ENCODE measurements at places on chromosomes 16 and 17.

- no peak for DNase-seq
Observed at GRCh38 chr17:21304091-21304490, 19.6 kb downstream of the MAP2K3 start.

- peak; percentile 55 for DNase-seq
Observed at GRCh38 chr16:539901-540530, 12.5 kb downstream of the CAPN15 start.

DNA sequence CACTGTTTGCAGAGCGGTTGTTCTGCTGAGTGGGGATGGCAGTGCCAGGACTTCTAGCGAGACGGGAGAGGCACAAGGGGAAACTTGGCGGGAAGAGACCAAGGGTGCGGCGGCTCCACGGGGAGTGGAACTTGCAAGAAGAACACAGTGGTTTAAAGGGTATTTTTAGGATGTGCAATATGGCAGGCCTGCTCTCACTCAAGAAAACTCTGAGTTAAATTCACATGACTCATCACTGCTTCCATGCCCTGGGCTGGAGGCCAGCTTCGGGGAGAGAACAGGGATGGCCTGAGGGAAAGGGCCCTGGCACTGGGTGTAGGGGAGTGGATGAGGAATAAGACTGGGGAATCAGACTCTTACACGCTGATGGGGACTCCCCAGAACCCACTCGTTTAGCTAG, 13.3 kb upstream of the CD300LD start:
- peak; percentile 84 for DNase-seq

DNA sequence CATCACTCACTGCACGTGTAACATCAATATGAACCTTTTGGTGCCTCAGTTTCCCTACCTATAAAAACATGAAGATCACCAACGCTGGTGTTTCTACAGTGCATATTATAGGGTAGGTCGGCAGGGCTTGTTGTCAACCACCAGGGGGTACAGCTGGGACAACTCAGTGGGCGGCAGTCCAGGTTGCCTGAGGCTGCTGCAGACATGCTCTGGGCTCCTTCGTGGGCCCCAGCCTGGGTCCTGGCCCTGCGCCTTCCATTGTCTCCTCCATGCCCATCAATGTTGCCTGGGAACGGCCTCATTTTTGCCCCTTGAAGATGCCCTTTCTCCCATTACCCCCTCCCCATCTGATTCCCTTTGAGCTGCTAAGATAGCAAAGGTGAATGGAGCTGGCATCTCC, 89.8 kb downstream of the GSG1L start:
- DNase-seq = no peak

DNA sequence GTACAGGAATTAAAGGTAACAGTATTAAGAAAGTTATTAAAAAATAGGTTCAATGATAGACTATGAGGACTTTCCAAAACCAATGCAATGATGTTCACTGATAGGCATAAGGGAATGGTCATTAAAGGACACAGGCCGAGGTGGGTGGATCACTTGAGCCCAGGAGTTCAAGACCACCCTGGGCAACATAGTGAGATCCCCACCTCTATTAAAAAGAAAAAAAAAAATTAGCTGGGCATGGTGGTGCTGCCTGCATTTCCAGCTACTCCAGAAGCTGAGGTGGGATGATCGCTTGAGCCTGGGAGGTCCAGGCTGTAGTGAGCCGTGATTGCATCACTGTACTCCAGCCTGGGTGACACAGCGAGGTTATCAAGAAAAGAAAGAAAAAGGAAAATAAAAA, 5.9 kb downstream of the TOP2A start:
- DNase-seq = no peak

DNA sequence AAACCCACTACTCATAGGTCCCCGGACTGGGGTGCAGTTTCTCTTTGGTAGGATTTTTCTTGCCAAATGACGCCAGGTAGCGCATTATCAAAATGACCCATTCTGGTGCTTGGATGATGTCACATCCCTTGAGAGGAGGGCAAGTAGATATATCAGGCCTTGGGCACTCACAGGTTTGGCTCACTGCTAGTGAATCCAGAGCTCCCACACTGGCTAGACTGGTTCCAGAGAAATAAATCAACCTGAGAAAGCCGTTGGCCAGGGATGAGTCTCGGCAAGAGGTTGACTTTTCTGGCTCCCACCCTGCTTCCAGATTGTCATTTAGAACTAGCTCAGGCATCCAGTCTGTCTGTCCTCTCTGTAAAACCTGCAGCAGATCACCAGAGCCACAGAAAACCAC, 188.4 kb upstream of the MAF start:
- DNase-seq = no peak

DNA sequence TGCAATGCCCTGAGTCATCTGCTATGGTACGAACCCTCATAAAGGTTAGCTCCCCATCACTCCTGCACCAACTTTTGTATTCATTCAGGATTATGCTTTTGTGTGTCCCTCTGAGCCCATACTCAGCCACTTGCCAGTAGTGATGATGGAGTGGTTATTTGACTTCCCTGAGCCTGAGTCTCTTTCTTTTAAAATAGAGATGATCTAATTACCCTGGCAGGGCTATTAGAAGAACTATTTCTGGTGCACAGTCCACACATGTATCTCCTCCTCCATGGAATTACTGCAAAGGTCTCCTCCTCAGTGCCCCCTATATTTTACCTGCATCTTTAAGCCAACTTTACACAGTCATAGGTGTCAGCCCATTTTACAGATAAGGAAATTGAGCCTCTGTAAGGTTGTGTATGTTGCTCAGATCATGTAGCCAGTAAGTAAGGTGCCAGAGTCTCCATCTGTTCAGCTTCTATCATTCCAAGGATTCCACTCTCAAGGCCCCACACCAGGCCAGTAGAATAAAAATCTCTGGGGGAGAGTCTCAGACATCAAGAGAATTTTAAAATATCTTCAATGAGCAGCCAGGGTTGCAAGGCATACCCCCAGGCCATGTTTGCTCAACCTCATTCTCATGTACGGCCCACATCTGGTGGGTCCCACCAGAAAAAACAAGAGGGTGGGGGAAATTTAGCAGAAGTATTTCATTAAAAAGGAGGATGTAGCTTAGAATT, 333.7 kb upstream of the HSBP1 start:
- no peak for DNase-seq

- no peak for DNase-seq
Observed at GRCh38 chr17:69317625-69318024, 9.3 kb downstream of the ABCA5 start.

DNA sequence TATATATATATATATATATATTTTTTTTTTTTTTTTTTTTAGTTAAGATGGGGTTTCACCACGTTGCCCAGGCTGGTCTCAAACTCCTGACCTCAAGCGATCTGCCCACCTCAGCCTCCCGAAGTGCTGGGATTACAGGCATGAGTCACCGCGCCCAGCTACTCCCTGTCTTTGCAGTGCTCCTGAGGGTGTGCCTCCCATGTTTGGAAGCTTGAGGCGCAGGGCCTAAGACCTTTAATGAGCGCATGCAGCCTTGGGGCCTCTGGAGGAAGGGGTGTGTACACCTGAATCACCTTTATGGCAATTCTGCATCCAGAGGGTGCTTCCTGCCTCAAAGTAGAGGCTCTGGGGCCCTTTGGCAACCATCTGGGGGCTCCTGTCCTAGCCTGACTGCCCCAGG, 219.4 kb upstream of the CIBAR2 start:
- no peak for DNase-seq

- no peak for DNase-seq
Observed at GRCh38 chr17:76646712-76647111, 3.2 kb upstream of the ST6GALNAC1 start.

DNA sequence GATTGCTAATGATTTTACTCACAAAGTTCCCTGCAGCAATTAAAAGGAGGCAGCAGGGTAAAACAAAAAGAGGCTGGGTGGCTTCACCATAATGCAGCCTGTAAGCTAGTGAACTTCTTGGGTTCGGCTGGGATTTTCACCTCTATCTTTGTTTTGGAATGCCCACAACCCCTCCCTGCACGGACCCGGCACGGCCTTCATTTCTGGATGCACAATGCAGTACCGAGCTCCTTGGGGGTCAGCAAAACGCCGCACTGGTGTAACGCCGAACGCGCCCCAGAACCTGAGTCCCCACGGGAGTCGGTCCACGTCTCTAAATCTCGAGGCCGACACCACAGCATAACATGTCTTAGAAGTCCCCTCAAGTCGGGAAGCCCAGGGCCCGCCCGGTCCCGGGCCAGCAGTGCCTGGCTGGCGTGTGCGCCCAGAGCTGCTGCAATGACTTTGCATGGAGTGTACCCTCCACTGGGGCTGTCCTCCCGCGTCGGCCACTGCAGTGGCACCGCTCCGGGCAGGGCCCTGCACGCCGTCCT, 759 bp downstream of the UBE2O start:
- no peak for DNase-seq

DNA sequence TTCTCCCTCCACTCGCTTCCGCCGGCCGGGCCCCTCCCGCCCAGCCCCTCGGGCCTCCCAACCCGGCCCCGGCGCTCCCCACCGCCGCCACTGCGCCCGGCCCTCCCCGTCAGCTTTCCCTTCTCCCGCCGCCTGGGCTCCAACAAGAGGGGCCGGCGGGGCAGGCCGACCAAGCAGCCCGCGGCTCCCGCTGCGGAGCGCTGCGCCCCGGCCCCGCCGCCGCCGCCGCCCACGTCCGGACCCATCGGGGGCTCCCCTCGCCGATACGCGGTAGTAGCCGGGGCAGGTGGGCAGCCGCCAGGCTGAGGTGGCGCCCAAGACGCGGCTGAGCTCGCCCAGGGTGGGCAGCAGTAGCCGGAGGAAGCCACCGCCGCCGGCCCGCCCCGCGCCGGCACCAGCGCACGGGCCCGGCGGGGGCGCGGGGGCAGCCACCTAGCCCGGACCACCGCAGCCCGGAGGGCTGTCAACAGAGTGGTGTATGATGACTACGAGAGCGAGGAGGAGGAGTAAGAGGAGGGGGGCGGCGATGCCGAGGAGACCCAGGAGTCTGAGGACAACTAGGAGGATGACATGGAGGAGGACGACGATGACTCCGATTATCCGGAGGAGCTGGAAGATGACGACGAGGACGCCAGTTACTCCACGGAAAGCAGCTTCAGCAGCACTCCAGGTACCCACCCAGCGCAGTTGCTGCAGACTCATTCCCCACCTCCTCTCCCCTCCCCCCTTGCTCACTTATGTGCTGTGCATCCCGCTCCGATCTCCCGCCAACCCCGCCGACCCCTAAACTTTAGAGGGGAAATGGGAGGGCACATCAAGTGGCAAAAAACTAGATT, 498 bp downstream of the LRRC37B start:
- no peak for DNase-seq

GRCh38 chr16:19898924-19899604, 14.4 kb upstream of the GPRC5B start:
- DNase-seq = peak; percentile 39

DNA sequence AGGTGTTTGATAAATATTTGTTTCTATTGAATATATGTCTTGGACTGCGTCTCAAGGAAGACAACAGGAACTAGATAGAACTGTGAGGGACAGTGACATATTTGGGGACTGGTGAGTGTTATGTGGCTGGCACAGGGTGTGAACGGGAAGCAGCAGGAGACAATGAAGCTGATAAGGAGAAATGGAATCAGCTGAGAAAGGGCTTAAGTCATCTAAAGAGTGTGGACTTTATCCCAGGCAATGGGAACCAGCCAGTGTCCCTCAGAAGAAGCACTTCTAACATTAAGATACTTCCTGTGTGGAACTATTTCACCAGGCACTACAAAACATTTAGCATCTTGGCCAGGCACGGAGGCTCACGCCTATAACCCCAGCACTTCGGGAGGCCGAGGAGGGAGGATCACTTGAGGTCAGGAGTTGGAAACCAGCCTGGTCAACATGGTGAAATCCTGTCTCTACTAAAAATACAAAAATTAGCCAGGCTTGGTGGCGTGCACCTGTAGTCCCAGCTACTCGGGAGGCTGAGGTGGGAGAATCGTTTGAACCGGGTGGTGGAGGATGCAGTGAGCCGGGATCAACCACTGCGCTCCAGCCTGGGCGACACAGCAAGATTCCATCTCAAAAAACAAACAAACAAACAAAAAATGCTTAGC, 41.2 kb downstream of the ARHGAP17 start:
- no peak for DNase-seq

- no peak for DNase-seq
Observed at GRCh38 chr17:68969101-68969500, 13.9 kb upstream of the ABCA8 start.

GRCh38 chr17:57442914-57443571, 186.7 kb downstream of the MSI2 start:
- peak; percentile 20 for DNase-seq

DNA sequence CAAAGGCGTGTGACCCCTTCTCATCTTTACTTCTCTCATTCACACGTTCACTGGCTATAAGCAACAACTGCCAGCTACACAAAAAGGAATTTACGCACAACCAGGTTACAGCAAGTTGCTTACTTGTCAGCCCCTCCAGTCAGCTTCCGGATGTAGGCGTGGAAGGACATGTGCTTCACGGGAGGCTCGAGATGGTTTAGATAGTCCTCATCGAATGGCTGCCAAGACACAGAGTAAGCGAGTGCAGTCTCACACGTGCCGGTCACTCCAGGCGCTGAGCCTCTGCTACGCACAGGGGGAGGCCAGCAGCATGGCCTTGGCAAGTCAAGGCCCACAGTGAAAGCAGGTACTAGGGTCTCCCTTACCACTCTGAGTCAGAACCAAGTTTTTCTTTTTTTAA, 28.3 kb downstream of the NPLOC4 start:
- no peak for DNase-seq

DNA sequence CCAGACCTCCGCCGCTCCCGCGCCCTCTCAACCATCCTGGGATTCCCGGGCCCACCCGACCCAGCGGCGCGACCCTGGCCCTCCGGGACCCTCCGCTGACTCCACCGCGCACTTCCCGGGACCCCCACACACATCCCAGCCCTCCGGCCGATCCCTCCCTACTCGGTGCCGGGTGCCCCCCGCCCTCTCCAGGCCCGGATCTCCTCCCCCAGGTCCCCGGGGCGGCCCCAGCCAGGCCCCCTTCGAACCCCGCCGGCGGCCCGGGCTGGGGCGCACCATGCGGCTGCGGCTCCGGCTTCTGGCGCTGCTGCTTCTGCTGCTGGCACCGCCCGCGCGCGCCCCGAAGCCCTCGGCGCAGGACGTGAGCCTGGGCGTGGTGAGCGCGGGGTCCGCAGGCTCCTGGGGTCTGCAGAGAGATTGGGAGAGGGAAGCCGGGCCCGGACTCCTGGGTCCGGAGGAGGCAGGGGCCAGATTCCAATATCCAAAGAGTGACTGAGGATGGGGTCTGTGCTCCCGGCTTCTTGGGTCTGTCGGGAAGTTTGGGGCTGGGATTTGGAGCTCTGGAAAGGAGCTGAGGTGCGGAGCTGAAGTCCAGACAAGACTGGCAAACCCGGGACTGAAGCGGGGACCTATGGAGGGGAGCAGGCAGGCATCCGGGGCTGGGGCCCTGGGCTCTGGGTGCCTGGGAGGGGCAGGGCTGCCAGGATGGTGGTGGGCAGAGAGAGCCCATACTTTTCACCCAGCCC, 453 bp downstream of the MMP25 start:
- no peak for DNase-seq
